Cerebellar cortex (tissue), 1 donor: ENCODE measurements at places on chromosomes 16 and 17.
A peak's percentile ranks its signal among the peaks of the same experiment; 100 is the strongest.

DNA sequence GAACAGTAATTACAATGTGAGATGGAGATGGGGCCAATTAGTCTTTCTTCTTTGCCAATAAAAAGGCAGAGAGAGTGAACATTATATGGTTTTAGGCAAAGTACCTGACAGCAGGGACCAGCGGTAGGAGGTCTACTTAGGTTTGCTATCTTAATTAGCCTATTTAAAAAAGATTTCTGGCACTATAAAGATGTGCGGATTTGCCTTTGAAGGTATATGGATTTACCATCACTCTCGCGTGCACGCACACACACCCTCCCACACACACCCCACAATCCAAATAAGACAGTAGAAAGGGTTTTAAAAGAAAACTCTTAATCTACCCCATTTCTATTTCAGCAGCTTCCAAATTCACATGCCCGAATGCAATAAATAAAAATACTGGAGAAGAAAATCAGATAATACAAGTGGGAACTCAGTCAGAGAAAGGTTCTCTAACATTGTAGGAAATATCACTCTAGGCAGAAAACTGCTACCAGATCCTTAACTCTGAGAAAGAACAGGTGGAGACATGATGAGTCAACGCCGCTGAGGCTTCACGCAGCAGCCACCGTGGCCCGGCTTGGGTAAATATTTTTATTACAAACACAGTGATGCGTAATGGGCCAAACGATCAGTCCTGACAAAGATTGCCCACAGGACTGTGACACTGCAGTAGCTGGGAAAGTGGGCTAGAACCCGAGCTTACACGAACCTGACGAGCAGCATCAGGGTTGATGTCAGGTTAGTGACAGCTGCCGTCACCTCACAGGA lies 66.6 kb upstream of the AXIN2 start:
- DNase-seq, result peak; percentile 3

DNA sequence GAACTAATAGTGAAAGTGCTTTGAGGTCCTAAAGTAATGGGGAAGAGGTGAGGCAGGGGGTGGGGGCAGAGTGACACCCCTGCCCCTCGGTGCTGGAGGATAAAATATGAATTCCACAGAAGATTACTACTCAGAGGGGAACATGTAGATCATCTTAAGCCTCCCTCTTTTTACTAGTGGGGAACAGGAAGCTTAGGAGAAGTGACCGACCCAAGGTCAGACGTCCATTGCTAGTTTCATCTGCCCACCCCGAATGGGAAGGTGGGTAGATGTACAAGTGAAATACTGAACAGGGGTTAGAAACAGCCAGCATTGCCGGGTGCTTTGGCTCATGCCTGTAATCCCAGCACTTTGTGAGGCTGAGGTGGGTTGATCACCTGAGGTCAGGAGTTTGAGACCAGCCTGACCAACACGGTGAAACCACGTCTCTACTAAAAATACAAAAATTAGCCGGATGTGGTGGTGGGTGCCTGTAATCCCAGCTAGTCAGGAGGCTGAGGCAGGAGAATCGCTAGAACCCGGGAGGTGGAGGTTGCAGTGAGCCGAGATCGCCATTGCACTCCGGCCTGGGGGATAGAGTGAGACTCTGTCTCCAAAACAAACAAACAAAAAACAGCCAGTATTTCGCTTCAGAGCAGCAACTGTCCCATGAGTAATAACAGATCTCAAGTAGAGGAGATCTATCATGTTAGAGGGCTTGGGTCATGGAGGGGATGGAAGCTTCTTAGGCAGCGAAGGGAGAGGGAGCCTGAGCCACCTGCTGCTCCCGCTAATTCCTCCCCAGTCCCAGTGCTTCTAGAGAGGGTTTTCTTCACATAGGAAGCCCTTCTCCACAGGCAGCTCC lies 1.2 kb upstream of the NR1D1 start:
- no peak for DNase-seq

DNA sequence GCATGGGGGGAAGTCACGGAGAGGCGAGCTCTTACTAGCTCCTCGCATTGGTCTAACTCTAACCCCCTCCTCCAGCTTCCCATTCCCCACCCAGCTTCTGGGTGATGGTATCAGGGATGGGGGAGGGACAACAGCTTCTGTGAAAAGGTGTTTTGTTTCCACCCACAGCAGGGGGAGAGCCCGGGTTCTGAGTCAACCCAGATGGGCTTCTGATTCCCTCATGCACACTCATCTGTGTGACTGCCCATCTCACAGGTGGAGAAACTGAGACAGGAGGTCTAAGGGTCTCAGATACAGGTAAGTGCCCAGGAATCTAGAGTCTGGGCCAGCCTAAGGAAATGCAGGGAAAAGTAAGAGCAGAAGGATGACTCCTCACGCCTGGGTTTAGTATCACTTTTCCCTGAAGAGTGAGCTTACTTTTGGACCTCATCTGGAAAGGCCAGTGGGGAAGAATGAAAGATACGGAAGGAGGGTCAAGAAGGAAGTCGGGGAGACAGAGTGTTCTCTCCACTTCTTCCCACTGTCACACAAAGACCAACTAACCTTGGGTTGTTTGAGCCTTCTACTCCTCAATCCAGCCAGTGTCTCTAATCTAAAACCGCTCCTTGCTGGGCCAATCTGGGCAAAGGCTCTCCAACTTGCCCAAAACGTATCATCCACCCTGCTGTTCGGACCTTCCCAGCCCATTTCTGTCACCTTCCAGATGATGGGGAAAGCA lies 3.1 kb upstream of the TLCD2 start:
- DNase-seq, result no peak

GRCh38 chr16:79100447-79100846 lies 500.1 kb downstream of the MAF start:
- no peak for DNase-seq

DNA sequence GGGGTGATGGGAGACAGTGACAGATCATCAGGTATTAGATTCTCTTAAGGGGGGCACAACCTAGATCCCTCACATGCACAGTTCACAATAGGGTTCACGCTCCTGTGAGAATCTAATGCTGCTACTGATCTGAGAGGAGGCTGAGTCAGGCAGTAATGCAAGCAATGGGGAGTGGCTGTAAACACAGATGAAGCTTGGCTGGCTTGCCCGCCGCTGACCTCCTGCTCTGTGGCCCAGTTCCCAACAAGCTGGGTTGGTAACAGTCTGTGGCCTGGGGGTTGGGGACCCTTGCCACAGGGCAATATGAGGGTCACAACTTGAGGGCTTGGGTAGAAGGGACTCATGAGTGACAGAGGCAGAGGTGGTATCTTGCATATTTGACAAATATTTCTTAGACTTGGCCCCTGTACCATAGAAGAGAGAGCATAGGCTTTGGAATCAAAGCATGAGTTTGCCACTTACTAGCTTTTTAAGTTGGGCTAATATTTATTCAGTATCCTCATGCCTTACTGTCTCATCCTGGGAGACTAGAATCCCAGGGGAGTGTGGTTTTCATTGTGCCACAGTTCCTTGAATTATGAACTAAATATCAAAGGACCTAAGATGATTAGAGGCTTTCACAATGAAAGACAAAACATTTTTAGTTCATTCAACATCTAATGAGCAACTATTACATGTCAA lies 133.4 kb downstream of the SPACA3 start:
- no peak for DNase-seq

GRCh38 chr16:28496844-28497243 lies 2.4 kb downstream of the APOBR start:
- DNase-seq, result no peak

DNA sequence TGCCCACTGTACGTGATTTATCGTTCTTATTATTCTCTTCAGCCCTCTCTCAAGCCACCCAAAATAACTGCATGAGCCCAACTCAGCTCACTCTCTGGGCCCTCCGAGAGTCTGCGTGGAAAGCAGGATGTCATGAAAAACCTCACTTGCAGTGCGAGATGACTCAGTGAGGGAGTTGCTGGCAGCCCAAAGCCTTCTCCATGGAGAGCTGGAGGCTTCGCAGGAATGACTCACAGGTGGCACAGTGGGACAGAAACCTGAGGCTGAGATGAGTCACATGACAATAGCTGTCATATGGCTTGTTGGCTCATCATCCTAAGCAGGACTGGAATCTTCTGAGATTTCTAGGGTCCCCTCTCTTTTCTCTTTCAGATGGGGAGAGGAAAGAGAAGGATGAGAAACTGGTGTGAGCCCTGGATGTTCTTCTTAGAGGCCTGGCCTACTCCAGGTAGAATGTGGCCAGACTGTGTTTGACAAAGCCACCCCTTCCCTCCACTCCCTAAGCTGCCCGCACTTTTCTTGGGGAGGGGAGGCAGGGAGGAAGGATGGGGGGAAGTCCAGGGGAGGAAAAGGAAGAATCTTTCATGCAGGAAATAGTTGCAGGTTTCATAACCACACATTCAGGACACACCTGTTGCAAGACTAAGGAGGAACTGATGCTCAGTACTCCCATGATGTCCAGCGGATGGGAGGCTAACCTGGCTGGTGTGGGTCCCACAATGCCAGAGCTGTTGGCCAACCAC lies 160.6 kb upstream of the RPL38 start:
- peak; percentile 94 for DNase-seq

DNA sequence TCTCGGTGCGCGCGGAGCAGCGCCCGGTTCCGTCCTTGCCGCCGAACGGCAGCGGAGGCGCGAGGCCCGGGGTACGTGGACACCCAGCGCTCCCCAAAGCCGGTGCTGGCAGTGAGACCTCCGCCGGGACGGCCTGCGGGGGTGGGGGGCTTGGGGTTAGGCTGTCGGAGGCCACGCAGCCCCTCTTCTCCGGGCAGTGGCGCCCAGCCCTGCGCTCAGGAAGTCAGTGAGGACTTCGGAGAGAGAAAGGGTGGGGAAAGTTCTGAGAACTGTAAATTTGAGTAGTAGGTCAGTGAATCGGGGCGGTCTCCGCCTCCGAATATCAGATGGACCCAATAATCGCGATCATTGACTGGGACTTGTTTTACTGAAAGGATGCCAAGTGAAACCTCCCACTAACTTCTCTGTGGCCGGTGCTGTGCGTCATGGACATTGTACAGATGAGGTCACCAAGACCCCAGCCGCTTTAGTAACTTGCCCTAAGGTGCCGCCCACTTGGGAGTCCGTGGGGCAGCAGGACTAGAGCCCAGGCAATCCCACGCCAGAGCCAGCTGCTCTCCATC lies 468 bp downstream of the IL4R start:
- no peak for DNase-seq

- peak; percentile 73 for DNase-seq
Measured at GRCh38 chr16:391885-392335, 5.1 kb upstream of the NME4 start.

GRCh38 chr16:81716478-81717225 lies 62.4 kb upstream of the PLCG2 start:
- DNase-seq, result no peak

DNA sequence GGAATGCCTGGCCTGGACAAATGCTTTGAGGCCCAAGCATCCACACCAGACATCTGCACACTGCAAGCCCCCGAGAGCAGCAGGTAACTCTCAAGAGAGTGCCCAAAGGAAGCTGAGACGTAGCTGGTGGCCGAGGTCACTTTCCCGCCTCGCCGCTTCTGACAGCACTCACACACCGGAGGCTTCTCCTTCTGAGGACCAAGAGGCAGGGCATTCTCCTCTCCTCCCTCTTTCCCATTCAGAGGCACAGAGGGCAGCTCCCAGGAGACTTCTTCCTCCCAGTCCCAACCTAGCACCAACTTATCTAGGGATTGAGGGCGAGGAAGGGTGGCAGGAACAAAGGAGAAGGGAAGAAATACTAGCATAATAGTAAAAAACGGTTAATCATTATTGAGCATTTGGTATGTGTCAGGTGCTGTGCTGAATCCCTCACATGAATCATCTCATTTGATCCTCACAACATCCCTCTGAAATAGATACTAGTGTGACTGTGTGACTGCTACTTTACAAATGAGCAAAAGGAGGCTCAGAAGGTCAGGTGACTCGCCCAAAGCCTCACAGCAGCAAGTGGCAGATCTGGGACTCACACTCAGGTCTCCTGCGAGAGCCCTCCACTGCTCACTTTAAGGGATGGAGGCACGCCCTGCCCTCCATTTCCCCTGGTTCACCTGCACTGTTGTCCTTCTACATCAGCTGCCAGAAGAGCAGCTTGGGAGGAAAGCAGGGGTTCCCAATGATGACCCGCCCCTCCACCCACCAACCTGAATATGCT lies 41.8 kb downstream of the MYO18A start:
- no peak for DNase-seq

- no peak for DNase-seq
Measured at GRCh38 chr17:73465130-73465952, 153.5 kb upstream of the CDC42EP4 start.

GRCh38 chr17:1515640-1516387 lies 598 bp downstream of the INPP5K start:
- DNase-seq, result peak; percentile 88

- DNase-seq, result no peak
Measured at GRCh38 chr17:78294776-78295175, 63.3 kb downstream of the TMEM235 start.

DNA sequence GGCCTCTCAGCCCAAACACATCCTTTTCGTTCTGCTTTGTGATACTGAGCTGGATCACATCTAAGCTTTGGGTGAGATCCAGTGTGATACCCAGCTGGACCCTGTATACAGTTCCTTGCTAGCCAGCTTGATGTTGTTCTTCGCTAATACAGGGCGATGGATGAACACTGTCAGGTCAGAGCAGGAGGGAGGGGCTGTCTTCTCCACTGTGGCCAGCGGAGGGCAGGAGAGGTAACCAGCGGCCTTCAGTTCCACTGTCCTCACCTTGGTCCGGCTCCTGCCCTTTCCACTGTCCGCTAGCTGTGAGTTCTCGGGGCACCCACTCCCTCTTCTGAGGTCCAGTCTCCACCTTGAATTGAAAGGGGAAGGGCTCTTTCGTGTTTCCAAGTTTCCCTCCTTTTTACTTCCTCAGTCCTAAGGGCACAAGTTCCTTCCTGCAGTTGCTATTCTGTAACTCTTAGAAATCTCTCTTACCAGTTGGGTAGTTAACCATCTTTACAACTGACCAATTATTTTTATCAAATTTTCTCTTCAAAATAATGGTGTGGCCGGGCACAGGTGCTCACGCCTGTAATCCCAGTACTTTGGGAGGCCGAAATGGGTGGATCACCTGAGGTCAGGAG lies 3.0 kb upstream of the ZNF213 start:
- DNase-seq, result peak; percentile 52

DNA sequence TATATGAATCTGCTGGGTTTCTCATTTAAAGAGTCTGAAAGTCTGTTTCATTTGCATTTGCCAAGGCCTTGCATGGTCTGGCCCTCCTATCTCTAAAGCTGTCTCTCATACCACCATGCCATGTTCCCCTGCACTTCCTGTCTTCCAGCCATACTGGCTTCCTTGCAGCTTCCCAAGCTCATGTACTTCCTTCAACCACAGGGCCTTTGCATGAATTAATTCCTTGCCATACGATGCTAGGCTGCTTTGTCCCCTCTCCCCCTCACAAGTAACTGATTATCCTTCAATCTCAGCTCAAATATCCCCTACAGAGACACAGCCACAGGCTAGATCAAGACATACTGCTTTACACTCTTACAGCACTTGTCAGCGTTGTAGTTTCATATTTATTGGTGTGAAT lies 5.8 kb downstream of the CRYM start:
- no peak for DNase-seq

GRCh38 chr17:32672711-32673110 lies 185.9 kb downstream of the CDK5R1 start:
- no peak for DNase-seq
